SK-N-SH (cell line): ENCODE measurements at places on chromosomes 3 and 15. TPM values are rescaled to one million over a fixed set of nuclear protein-coding genes. Genes with fewer than 3 reads are reported as not detected.

DNA sequence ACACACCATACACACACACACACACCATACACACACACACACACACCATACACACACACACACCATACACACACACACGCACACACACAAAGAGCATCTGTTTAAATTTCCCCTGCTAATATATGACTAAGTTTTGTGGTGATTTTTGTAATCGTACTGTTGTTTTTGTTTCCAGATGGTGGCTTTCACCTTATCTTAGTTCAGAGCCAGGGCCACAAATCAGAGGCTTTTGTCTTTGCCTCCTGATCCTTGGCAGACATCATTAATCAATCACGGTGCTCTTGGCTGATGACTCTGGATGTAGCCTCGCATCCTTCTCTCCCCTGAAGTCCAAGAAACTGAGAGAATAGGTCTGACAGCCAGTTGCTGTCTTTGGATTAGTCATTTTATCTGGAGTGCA lies 52.1 kb downstream of the EDEM1 start:
- no peak overlapping the region for H3K27ac ChIP-seq
- no peaks in the 10 kb centered on the region for H3K4me1 ChIP-seq
- no peaks in the 10 kb centered on the region for H3K27me3 ChIP-seq
- H3K4me3 ChIP-seq = no peak overlapping the region
- no peaks in the 10 kb centered on the region for H3K36me3 ChIP-seq
- peak; percentile 37 for DNase-seq

- DNase-seq = no peak
- H3K36me3 ChIP-seq = no peaks in the 10 kb centered on the region
- no peak overlapping the region for H3K27ac ChIP-seq
- H3K4me3 ChIP-seq = no peak overlapping the region
Observed at GRCh38 chr3:182450942-182451787, 342.1 kb upstream of the ATP11B start.

GRCh38 chr3:159960188-159961148 lies 28.2 kb upstream of the IL12A start:
- H3K4me1 ChIP-seq = no peaks in the 10 kb centered on the region; the same call in 1 of the 2 replicates
- no peak overlapping the region for H3K27ac ChIP-seq
- no peak for DNase-seq
- H3K36me3 ChIP-seq = no peaks in the 10 kb centered on the region

- no peak for DNase-seq
- H3K4me3 ChIP-seq = no peak overlapping the region
- no peaks in the 10 kb centered on the region for H3K36me3 ChIP-seq
- H3K27ac ChIP-seq = no peak overlapping the region
Observed at GRCh38 chr15:87155771-87156170, 1076.1 kb downstream of the AGBL1 start.

- H3K4me3 ChIP-seq = no peak overlapping the region
- no peak overlapping the region for H3K27ac ChIP-seq
Observed at GRCh38 chr3:98808071-98808470, 44.9 kb downstream of the ST3GAL6 start.

- DNase-seq = no peak
- H3K27ac ChIP-seq = no peak overlapping the region
- no peaks in the 10 kb centered on the region for H3K36me3 ChIP-seq
- no peaks in the 10 kb centered on the region for H3K4me1 ChIP-seq
- no peak overlapping the region for H3K4me3 ChIP-seq
- no peaks in the 10 kb centered on the region for H3K27me3 ChIP-seq
Observed at GRCh38 chr3:171977441-171977840, 61.9 kb upstream of the FNDC3B start.

CTXND1 gene
- not detected in 2 replicates for polyA plus RNA-seq

AGTR1 gene
- 0.15 and 0.32 TPM in 2 replicates for polyA plus RNA-seq

XCR1 gene
- polyA plus RNA-seq = not detected in 2 replicates
